ENCODE measurements at places on chromosomes 11 and 22.

DNA sequence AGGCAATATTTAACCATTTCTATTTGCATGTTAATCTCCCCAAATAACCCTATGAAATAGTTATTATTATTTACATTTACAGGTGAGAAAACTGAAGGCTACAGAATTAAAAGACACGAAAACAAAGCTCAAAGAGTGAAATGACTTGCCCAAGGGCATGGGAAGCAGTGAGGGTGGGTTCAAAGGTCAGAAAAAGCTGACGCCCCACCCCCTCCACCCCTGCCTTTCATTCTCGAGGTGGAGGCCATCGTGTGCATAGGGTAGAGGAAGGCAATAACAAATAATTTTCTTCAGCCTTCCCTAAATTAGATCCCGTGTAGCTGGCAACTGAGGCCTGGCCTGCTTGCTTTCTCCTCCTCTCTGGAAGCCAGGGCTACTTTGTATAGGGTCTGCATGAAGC lies 56.1 kb upstream of the RBFOX2 start:
- DNase-seq = no peak

DNA sequence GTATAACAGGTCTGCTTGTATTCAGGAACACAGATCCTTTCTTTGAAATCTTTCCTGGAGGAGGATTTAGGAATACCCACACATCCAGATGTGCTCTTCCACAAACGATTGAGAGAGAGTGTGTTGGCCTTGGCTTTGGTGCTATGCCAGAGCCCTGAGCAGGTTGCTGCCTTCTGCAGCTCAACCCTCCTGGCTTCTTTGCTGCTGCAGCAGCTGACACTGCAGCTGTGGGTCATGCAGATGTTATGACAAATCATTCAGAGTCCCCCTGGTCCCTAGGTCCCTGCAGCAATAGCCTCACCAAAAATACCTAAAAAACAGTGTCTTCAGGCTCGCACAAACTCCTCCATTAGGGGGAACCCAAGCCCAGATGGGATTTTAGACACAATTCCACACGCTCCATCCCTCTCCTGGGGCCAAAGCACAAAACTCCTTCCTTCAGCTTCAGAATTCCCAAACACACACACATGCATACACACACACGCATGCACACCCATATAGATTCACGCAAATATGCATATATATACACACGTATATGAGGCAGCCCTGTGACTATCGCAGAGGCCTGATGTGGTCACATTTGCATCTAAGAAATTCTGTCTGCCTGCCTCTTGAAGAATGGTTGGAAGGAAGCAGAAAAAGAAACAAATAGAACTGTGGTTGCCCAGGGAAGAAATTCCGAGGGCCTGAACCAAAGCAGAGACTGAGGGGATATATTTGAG lies 35.4 kb downstream of the SLN start:
- DNase-seq = no peak

GRCh38 chr11:5107285-5107684 lies 30.9 kb downstream of the OR52A5 start:
- DNase-seq = no peak

GRCh38 chr11:12628314-12628713 lies 45.9 kb upstream of the TEAD1 start:
- DNase-seq = no peak

- DNase-seq = no peak
These were observed 18.9 kb upstream of the SUSD2 start for GRCh38 chr22:24162436-24162835.

DNA sequence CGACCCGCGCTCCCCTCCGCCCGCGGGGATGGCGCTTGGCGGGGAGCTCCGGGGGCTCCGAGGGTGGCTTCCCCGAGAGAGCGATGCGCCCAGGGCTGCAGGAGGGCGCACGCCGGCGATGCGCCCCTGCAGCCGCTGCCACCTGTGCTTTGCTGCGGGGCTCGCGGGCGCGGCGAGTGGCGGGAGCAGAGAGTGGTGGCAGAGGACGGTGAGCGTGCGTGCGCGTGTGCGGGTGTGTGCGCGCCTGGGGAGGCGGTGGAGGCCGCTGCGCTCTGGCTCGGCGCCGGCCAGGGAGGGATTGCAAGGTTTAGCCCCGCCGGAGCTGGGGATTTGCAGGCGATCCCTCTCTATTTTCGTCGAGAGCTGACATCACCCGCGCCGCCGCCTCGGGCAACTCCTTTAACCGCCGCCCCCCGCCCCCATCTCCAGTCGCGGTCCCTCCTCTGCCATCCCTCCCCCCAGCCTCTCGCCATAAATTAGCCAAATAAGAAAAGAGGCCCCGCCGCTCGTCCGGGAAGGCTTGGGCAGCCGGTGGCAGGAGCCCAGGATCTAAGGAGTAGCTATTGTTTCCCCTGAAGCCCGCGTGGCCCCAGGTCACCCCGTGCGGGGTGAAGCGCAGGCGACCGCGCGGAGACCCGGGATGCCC lies at the start of gene SLC1A2:
Gene SLC1A2 (minus strand): TSS at position 375 of the 646 bp plus-strand sequence. CDS start 592 bp downstream, outside the sequence.
- no peak for DNase-seq

DNA sequence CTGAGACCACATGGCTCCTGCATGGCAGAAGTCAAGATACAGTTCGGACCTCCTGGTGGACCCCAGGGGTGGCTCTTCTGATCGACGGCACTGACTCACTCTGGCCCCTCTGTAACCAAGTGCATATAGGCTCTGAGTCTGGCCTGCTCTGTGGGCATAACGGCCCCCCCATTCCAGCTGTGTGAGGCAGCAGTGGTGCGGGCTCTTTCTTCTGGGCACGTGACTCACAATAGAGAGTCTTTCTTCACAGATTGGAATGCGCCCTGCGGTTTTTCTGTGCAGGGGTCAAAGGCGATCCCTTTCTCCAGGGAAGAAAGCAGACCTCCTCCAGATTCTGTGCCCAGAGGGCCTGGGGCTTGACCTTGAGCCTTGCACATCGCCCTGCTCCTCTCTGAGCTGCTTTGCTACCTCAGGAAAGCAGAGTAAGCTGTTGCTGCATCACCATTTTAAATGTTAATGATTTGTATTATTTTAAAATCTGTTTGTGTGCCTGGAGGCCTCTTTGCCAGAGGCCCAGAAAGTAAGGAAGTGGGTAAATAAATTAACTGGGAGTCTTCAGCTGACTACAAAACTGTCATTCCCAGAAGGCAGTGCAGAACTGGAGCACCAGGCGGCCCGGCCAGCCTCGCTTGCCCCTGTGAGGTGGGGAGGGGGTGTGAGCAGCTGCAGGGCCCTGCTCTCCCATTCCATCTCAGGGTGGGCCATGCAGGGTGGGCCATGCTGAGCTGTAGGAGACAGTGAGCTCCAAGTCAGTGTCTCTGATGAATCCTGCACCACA lies 199.0 kb downstream of the GRIK4 start:
- no peak for DNase-seq

DNA sequence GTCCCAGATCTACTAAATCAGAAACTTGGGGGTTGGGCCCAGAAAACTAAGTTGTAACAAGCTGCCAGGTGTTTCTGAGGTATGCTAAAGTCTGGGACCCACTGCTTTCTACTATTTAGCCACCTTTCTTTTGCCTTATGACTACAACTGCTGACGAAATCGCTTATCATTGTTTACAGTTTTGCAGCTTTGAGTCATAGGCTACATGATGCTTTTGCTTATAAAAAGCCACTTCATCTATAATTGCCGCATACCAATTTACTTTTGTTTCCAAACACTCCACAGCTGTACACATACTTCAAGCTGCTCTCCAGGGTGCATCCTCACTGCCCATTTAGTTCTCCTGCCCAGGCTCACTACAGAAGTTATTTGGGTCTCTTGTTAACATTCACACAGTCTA lies 144.7 kb downstream of the ENTHD1 start:
- DNase-seq = no peak
